Activated CD8-positive, alpha-beta memory T cell treated with anti-CD3 and anti-CD28 coated beads, Interleukin-2, amount 10 ng/mL, durations not matched to agents 7 days and 5 days (primary cell): ENCODE measurements at places on chromosomes 3 and 15.

DNA sequence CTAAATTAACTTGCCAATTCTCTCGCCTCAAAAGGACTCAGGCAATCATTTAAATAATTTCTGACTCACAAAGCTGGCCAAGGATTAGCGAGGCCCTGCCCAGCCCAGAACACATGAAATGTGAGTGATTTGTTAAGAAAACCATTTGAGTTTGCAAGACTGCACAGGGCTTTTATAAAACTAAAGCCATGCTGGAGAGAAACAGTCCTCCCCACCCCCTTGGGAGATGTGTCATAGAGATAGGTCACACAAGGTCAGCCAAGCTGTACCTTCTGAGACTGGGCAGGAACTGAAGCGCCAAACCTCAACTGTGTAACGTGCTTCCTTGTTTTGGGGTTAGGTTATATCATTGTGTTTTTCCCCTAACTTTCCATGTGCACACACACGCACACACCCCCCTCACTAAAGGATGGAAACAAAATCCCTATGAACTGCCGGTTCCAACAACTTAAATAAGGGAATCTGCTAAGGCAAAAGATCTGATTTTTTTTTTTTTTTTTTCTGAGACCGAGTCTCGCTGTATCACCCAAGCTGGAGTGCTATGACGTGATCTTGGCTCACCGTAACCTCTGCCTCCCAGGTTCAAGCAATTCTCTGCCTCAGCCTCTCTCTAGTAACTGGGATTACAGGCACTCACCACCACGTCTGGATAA, 8.1 kb downstream of the SPATA12 start:
- peak; percentile 56 for DNase-seq

DNA sequence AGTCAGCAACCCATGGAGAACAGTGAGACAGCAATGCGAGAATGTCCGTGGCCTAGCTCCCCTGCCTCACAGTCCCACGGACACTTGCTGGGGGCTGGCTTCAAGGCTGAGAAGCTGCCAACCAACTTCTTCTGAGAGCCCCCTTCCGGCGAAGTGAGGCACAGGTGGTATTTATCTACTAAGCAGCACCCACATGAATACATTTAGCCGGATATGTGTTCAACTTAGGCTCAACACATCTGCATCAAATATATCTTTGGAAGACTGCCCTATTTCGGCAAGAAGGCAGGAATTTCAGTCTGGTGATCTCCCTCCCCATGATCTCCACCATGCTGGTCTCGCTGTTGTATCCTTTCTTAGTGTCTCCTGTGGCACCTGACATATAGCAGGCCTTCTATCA, 340.9 kb upstream of the NR2E3 start:
- no peak for DNase-seq

DNA sequence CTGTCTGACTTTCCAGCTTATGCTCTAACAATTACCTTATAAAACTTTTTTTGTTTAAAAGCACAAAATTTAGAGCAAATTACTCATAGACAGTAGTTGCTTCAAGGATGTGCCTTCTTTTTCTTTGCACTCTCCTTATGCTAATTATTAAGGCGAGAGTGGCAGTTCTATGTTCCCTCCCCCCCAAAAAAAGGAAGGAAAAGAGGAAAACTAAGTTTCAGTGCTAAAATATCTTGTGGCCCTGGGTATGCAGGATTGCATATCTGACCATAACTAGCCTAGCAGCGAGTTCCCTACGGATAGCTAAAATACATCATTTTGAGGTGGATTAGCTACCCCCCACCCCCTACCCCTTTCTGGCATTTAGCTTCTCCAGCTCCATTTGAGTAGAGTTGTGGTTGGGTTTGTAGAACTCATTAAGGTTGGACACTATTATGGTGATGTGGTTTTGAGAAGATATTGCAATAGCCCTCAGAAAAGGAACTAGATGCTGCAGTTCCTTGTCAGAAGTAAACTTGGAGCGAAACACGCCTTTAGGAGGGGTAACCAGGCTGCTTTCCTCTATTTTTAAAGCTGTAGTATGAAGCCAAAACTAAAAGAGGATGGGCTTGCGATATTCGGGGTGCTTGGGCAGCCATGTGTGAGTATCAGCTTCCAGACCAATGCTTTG, 174.6 kb downstream of the AKAP13 start:
- no peak for DNase-seq

DNA sequence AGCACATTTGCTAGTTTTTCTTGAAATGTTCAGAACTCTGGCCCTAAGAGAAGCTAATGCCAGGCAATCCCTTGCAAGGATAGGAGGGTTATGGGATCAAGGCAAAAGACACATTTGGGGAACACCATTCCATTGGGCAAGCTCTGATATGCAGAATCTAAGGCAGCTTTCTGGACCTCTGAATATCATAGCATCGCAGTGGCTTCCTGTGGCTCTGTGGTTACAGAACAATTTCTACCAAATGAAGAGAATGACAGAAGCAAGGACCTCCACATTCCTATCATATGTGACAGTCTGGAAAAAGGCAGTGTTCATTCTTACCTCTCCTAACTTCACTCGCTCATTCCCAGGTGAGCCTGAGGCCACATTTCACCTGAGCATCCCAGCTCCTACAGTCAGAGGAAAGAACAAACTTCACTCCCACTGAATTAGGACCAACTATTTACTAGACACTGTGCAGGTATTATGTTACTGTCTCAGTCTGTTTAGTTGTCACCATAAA, 836.1 kb upstream of the CFAP20DC start:
- DNase-seq = no peak

DNA sequence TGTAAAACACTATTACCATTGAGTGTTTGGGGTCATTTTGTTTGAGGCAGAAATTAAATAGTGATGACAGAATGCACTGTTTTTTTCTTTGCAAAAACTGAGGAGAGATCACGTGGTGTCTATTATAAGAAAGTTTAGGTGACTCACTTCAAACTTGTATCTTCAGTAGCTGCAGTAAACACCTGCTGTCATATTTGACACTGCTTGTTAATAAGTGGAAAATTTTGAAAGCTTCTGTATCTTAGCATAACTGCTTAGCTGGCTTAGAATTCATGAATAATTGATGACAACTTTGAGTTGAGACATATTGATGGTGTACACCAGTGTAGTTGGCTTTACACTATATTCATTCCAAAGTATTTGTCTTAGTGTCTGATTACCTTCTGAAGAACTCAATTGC, 29.7 kb upstream of the MDFIC2 start:
- DNase-seq = no peak

- no peak for DNase-seq
These were observed 11.0 kb upstream of the ARL14 start for GRCh38 chr3:160665784-160666526.

DNA sequence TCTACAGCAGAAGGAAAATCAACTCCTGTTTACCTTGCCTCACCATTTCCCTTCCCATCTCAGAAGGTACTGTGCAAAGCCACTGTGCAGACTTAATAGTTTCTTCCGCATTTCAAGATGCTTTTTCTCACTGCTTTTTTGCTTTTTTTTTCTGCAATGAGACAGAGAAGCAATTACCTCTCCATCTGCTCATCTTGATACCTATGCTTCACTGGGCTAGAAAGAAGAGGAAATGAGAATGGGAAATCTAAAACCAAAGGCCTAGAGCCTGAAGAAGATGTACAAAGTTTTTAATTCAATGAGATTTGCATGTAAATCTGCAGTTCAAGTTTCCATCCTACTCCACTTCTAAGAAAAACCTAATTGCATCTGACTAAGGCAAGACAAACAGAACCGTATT, 238.1 kb upstream of the SETMAR start:
- DNase-seq = no peak

- no peak for DNase-seq
These were observed 292.9 kb downstream of the ZIC4 start for GRCh38 chr3:147113293-147114044.

DNA sequence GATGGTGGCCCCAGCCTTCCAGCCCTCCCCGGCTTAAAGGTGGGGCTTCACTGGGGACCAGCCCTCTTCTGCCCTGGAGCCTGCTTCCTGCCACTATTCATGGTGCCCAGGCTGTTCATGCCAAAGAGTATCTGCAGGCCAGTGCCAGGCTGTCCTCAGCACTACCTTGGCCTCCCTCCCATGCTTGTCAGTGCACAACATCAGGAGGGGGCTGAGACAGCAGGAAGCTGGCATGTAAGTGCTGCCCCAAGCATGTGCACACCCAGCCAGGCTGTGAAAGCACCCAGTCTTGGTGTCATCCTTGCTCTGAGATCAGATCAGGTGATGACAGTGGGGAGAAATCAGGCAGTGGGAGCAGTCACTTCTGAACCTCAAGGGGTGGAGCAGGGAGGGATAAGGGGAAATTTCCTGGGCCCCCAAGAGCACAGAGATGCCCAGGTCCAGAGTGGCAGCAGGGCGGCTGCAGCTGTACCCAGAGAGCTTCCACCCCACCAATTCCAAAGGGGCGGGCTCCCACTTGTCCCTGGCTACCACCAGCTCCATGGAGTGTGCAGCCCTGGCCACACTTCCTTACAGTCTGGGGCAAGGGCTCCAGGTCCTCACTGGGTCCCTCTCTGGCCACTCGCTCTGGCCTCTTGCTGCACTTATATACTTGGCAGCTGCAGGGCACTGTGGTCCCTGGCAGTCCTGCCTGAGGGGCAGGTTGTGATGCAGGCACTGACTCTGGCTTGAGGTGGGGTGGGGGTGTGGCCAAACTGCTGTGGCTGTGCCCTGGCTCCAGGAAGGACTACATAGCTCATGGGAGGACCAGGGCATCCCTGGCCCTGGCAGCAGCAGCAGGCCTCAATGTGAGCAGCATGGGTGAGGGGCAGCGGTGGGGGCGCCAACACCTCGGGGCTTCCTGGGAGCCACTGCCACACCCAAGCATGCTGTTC, 91.4 kb upstream of the TNFSF10 start:
- no peak for DNase-seq

DNA sequence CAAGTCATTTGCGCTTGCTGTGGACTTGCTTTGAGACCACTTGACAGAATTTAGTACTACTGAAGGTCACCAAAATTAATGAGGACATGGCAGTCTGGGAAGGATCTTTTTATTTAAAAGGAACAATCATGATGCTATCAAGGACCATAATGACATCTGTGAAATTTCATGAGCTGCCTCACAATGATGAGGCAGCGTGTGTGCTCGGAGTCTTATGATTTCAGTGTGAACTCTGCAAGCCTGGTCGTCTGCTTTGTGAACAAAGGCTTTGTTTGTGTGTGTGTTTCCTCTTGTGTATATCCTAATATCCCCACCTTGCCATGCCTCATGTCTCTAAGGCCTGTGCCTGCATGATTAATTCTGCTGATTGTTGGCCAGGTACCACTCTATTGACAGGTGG, 46.7 kb downstream of the RAD54L2 start:
- DNase-seq = no peak

DNA sequence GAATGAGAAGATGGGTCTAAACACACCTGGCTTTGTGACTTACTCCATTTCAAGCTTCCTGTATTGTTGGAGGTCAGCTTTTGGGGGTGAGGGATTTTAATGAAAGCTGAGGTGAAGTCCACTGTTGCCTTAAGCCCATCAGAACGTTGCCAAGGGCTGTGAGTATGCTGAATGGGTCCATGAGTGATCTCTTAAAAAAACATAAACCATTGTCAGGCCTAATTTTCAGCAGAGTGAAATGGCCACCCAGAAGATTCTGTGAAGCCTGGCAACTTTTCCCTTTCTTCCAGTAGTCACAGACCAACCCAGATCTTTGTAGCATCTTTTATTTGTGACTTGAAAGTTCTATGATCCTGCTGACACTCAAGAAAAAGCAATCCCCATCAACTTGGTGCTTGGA, 87.0 kb downstream of the SMAD3 start:
- no peak for DNase-seq

GRCh38 chr3:51961602-51962569, 5.4 kb downstream of the PCBP4 start:
- no peak for DNase-seq

DNA sequence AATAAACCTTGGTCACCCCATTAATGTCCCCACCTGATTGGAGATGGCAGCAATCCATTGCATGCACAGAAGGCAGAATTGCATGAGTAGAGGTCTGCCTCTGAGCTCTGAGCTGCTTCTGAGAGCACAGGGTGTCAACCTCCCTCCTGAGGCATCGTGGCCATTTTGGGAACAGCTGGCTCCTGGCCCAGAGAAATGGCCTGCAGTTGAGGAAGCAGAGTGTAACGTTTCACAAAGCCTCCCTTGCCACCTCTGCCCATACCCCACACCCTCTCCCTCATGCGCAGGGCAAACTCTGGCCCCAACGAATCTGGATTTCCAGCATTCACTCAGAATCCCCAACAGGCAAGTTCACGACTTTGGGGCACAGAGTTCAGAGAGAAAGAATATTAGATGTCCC, 198.9 kb downstream of the ADAMTS9 start:
- DNase-seq = no peak

- DNase-seq = peak; percentile 37
These were observed 137.5 kb downstream of the LRRK1 start for GRCh38 chr15:101056366-101057334.

GRCh38 chr3:106206146-106206545, 337.3 kb upstream of the CBLB start:
- DNase-seq = peak; percentile 57

DNA sequence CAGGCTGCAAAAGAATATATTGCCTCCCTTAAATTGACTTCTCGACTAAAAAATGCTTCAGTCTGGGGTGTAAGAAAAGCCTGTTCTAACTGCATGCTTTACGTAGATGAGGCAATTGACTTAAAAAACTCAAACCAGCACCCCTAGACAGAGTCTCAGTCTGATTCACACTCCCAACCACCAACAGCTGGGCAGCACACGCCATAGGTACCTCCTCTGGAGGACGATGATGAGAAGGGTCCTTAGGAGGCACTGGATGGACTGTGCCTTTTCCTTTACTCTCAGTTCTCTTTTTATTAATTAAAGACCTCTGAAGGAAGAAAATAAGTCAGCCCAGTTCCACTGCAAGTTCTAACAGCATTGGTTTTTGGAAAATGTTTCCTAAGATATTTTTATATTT, 175.0 kb downstream of the PDZRN3 start:
- DNase-seq = no peak

DNA sequence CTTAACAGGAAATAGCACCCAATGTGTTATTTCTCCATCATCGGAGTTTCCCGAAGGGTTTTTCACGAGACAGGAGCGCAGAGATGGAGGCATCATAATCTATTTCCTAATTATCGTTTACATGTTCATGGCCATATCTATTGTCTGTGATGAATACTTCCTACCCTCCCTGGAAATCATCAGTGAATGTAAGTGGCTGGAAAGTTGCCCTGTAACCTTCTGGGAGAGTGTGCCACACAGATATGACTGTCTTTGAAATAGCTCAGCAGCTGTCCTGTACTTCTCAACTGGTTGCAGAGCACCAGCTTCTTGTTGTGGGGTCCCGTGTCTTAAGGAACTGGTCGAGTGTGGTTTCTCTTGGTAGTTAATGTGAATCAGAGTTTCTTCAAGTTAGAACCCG, 1.1 kb downstream of the SLC24A5 start:
- no peak for DNase-seq

- DNase-seq = no peak
These were observed 775 bp downstream of the CCNDBP1 start for GRCh38 chr15:43186003-43186353.

GRCh38 chr3:113252553-113252952, 41.2 kb downstream of the BOC start:
- DNase-seq = no peak

DNA sequence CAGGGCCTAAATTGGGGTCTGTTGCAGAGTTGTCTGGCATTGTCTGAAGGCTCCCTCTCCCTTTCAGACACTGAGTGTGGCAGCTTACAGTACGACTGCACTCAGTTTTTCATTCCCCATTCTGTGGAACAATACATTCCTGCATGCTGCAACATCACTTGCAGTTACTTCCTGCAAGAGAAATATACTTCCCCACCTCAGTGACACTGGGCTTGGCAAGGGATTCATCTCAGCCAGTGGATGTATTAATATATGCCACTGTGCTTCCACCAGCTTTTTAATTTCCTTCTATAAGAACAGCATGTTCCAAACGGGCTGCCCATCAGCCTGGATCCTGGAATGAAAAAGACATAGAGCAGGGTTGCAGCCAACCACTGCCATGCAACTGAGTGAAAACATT, 23.1 kb downstream of the B3GALNT1 start:
- DNase-seq = no peak
